A549 treated with GW870086 at 1 μM for 4 hours (cell line): ENCODE measurements at places on chromosomes 1 and 21. TPM values are rescaled to one million over a fixed set of nuclear protein-coding genes. Genes with fewer than 3 reads are reported as not detected.

NBPF6 gene
- total RNA-seq: 0.19 TPM in 1 of 5 replicates, not detected in the others

GREM2 gene
- 0.14 to 0.18 TPM (median 0.16 TPM) in 4 of 5 replicates, not detected in the other for total RNA-seq

SH2D5 gene
- 11.5 to 17.1 TPM (median 13.3 TPM) in 5 replicates for total RNA-seq

DDOST gene
- total RNA-seq: 176 to 212 TPM (median 209 TPM) in 5 replicates

KISS1 gene
- total RNA-seq: 0.21 to 0.96 TPM (median 0.46 TPM) in 5 replicates

FAM43B gene
- total RNA-seq: 2.9 to 4.4 TPM (median 4.0 TPM) in 5 replicates

PTGFRN gene
- 12.0 to 15.7 TPM (median 15.3 TPM) in 5 replicates for total RNA-seq

PHTF1 gene
- 12.5 to 14.8 TPM (median 14.3 TPM) in 5 replicates for total RNA-seq

S100A14 gene
- total RNA-seq: 0.29 to 0.82 TPM (median 0.52 TPM) in 5 replicates

ADCY10 gene
- 0.12 to 0.22 TPM in 2 of 5 replicates, not detected in the others for total RNA-seq

ADAM15 gene
- total RNA-seq: 72.3 to 103 TPM (median 97.2 TPM) in 5 replicates

BEST4 gene
- 0.17 to 0.53 TPM (median 0.37 TPM) in 5 replicates for total RNA-seq

ELAPOR1 gene
- 0.38 to 1.1 TPM (median 0.44 TPM) in 5 replicates for total RNA-seq
